CD14-positive monocyte (primary cell): ENCODE measurements at places on chromosomes 1 and 21. TPM values are rescaled to one million over a fixed set of nuclear protein-coding genes. Genes with fewer than 3 reads are reported as not detected.

DNA sequence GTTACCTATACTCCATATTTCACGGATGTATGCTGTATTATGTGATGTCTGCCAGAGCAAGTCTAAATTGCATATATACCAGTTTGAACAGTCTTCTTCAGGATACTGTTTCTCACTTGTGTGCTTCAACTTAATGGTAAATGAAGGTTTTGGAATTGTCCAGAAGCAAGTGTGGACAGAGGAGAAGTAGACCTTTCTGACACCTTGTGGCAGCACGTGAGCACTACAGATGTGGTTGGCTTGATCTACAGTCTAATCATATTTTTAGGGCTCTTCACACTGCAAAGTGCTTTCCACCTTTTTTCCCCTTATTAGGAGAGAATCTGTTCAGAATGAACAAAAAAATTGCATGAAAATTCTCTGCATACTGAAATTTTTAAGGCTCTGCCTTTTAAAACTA is 10.9 kb downstream of the MORC3 start:
- peak; percentile 58 for DNase-seq
- peaks cover 7% of the 10 kb centered on the region for H3K4me1 ChIP-seq
- H3K36me3 ChIP-seq = peaks cover 43% of the 10 kb centered on the region
- peak overlapping the region; percentile 60 for H3K27ac ChIP-seq

DNA sequence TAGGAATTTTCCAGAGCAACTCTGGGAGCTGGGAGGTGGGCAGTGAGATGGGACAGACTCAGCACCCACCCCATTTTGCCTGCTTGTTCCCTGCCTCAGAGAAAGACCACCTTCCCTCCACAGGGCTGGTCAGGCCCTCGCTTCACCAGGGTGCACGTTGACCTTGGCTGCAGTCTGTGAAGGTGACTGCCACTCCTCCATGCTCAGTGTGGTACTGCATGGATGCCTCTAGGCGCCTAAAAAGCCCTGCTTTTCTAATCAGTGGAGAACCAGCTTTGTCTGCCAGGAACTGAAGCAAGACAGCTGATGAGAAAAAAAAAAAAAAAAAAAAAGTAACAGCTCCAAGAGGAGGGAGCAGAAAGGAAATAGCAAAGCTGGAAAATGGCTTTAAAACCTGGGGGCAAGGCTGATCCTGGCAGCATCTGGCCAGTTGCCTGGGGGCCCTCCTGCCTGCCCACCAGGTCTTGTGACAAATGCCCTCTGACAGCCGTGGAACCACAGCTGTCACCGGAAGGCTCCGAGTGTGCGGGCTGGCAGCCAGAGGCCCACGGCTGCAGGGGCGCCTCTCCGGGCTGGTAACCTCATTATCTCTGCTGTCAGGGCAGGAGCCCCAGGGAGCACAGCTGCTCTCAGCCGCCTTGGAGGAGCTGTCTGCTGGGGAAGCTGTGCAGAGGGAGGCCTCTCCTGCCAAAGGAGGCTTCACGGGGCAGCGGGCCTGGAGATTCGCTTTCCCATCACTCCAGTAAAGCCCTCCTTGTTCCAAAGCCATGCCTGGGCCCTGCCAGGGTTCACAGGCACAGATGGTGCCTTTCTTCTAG is 13.7 kb downstream of the KIAA1614 start:
- H3K36me3 ChIP-seq = no peaks in the 10 kb centered on the region
- H3K27me3 ChIP-seq = no peaks in the 10 kb centered on the region
- H3K27ac ChIP-seq = no peak overlapping the region
- DNase-seq = no peak
- peaks cover 8% of the 10 kb centered on the region for H3K4me1 ChIP-seq

- H3K4me1 ChIP-seq = no peaks in the 10 kb centered on the region
- DNase-seq = no peak
- H3K27me3 ChIP-seq = no peaks in the 10 kb centered on the region
- no peak overlapping the region for H3K27ac ChIP-seq
- H3K36me3 ChIP-seq = peaks cover 9% of the 10 kb centered on the region
- H3K4me3 ChIP-seq = no peak overlapping the region
Observed at GRCh38 chr1:151124763-151125403, 21.5 kb downstream of the SEMA6C start.

GRCh38 chr1:70934194-70934961 is 113.2 kb downstream of the PTGER3 start:
- H3K4me3 ChIP-seq = no peak overlapping the region
- DNase-seq = peak; percentile 36
- no peaks in the 10 kb centered on the region for H3K4me1 ChIP-seq
- H3K27ac ChIP-seq = no peak overlapping the region

- H3K27ac ChIP-seq = no peak overlapping the region
- H3K4me1 ChIP-seq = no peaks in the 10 kb centered on the region
- H3K4me3 ChIP-seq = no peak overlapping the region
Observed at GRCh38 chr1:19651141-19651737, 7.1 kb downstream of the NBL1 start.

- H3K4me3 ChIP-seq = no peak overlapping the region
- H3K27me3 ChIP-seq = no peaks in the 10 kb centered on the region
- H3K4me1 ChIP-seq = peaks cover 7% of the 10 kb centered on the region
Observed at GRCh38 chr1:172344444-172344843, 76.0 kb upstream of the C1orf105 start.

GRCh38 chr1:34619256-34619655 is 135.6 kb upstream of the GJB5 start:
- H3K27me3 ChIP-seq = no peaks in the 10 kb centered on the region
- DNase-seq = no peak
- no peaks in the 10 kb centered on the region for H3K36me3 ChIP-seq
- H3K4me3 ChIP-seq = no peak overlapping the region

DNA sequence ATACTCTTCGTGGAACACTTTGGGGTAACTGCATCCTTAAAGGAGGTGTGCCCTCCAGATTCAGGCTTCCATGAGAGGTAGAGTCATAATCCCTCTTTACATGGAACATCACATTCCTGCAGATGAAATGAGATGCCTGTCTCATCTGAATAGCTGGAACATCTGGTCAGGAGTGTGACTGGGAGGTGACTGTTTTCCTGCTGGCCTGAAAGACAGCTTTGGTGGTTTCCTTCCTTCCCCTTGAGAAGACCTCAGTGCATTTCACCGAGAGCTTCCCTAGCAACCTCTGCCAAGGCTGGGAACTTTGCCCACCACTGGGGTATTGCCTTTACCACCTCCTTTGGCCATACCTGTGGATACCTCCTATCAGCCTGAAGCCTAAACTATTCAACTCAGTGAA is 46.7 kb upstream of the GUCA2A start:
- no peak overlapping the region for H3K27ac ChIP-seq
- H3K4me1 ChIP-seq = peaks cover 11% of the 10 kb centered on the region
- DNase-seq = no peak
- no peak overlapping the region for H3K4me3 ChIP-seq
- H3K36me3 ChIP-seq = peaks cover 29% of the 10 kb centered on the region
- H3K27me3 ChIP-seq = no peaks in the 10 kb centered on the region

- H3K27ac ChIP-seq = no peak overlapping the region
- H3K4me3 ChIP-seq = no peak overlapping the region
- H3K4me1 ChIP-seq = no peaks in the 10 kb centered on the region
- H3K27me3 ChIP-seq = no peaks in the 10 kb centered on the region
- no peak for DNase-seq
Observed at GRCh38 chr1:65469126-65469888, 48.8 kb downstream of the LEPR start.

DNA sequence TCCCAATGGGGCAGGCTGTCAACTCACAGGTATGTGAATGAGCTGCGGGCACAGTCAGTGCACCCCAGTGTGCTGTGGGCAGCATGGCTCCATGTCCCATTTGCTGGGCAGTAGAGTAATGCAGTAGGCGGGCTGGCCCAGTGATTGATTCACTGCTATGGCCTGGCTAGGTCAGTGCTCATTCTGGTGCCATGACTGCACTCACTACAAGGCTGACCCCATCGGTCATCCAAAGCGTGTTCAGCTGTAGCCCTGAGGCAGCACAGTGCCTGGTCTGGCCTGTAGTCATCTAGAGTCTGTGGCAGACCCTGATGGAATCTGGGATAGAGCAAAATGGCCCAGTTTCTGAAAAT is 7.4 kb downstream of the HYI start:
- no peak overlapping the region for H3K4me3 ChIP-seq
- H3K36me3 ChIP-seq = peaks cover 100% of the 10 kb centered on the region
- DNase-seq = no peak
- no peaks in the 10 kb centered on the region for H3K27me3 ChIP-seq
- no peak overlapping the region for H3K27ac ChIP-seq
- no peaks in the 10 kb centered on the region for H3K4me1 ChIP-seq

DNA sequence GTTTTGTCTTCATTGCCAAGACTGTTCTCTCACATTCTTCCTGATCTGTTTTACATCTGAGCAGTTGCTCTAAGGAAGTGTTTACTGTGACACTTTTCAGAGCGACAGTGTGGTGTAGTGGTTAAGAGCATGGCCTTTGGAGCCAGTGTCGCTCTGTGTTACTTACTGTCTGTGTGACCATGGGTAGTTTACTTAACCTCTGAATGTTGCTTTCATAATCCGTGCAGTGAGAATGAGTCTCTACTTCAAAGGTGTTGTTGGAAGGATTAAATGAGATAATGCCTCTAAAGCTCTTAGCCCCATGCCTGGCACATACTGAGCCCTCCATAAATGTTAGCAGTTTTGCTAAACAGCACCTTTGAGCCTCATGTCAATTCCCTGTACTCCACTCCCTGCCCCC is 35.9 kb upstream of the ZFP69B start:
- DNase-seq = no peak
- H3K4me1 ChIP-seq = no peaks in the 10 kb centered on the region
- no peak overlapping the region for H3K4me3 ChIP-seq

- peaks cover 86% of the 10 kb centered on the region for H3K4me1 ChIP-seq
- no peaks in the 10 kb centered on the region for H3K27me3 ChIP-seq
- H3K4me3 ChIP-seq = no peak overlapping the region
- peak overlapping the region; percentile 71 for H3K27ac ChIP-seq
Observed at GRCh38 chr1:26626994-26627393, 68.8 kb upstream of the ARID1A start.

- H3K27ac ChIP-seq = no peak overlapping the region
- H3K4me3 ChIP-seq = no peak overlapping the region
- no peaks in the 10 kb centered on the region for H3K4me1 ChIP-seq
- no peaks in the 10 kb centered on the region for H3K27me3 ChIP-seq
- DNase-seq = no peak
Observed at GRCh38 chr1:35564884-35565741, 7.5 kb downstream of the NCDN start.

DNA sequence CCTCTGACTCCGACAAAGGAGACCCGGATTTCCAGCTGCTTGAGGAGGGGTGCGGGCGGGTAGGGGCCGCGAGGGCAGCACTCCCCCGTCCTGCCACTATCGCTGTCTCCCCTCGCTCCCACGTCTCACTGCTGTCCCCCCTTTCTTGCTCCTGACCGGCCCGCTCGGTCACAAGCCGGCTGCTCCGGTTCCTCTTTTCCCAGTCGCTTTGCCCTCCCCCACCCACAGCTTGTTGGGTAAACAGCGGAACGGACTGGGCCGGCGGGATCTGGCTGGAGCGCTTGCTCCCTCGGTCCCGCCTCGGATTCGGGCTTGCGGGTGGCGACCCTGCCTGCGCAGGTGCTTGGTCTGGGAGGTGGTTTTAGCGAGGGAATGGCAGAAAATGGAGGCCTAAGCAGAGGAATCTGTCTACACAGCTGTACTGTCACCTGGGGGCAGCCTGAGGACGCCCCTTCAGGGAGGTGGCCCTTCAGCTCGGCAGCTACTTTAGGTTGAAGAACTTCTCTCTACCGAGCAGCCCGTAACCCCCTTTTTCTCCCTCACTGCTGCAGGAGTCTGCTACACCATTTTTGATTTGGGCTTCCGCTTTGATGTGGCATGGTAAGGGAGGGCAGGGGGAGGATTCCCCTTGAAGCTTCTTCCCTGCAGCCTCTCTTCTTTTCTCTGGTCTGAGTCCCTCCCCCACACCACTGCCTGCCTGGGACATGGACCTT is 645 bp downstream of the ATP6V0B start:
- H3K4me1 ChIP-seq = peaks cover 61% of the 10 kb centered on the region
- H3K4me3 ChIP-seq = peak overlapping the region; percentile 98
- DNase-seq = peak; percentile 77
- H3K36me3 ChIP-seq = peaks cover 37% of the 10 kb centered on the region
- H3K27me3 ChIP-seq = no peaks in the 10 kb centered on the region

GRCh38 chr1:205395616-205396015 is 26.2 kb downstream of the LEMD1 start:
- peaks cover 9% of the 10 kb centered on the region for H3K27me3 ChIP-seq
- H3K4me1 ChIP-seq = no peaks in the 10 kb centered on the region
- H3K36me3 ChIP-seq = no peaks in the 10 kb centered on the region
- no peak for DNase-seq

- no peak overlapping the region for H3K4me3 ChIP-seq
- no peaks in the 10 kb centered on the region for H3K27me3 ChIP-seq
- no peak overlapping the region for H3K27ac ChIP-seq
- peaks cover 83% of the 10 kb centered on the region for H3K36me3 ChIP-seq
- no peaks in the 10 kb centered on the region for H3K4me1 ChIP-seq
Observed at GRCh38 chr1:201989354-201990128, 7.1 kb downstream of the RNPEP start.

GRCh38 chr21:29477941-29478340 is 179.2 kb downstream of the BACH1 start:
- no peak overlapping the region for H3K27ac ChIP-seq
- H3K36me3 ChIP-seq = peaks cover 5% of the 10 kb centered on the region
- H3K4me3 ChIP-seq = no peak overlapping the region
- H3K27me3 ChIP-seq = no peaks in the 10 kb centered on the region
- no peak for DNase-seq

- peak; percentile 46 for DNase-seq
- peaks cover 100% of the 10 kb centered on the region for H3K4me1 ChIP-seq
- no peaks in the 10 kb centered on the region for H3K27me3 ChIP-seq
- H3K27ac ChIP-seq = peak overlapping the region; percentile 88
- no peaks in the 10 kb centered on the region for H3K36me3 ChIP-seq
Observed at GRCh38 chr21:29236201-29236600, 62.5 kb upstream of the BACH1 start.

GRCh38 chr1:192003295-192004077 is 154.8 kb upstream of the RGS18 start:
- DNase-seq = no peak
- no peak overlapping the region for H3K27ac ChIP-seq
- no peaks in the 10 kb centered on the region for H3K4me1 ChIP-seq
- no peak overlapping the region for H3K4me3 ChIP-seq

GRCh38 chr1:114104949-114105348 is 48.7 kb downstream of the SYT6 start:
- H3K36me3 ChIP-seq = no peaks in the 10 kb centered on the region
- H3K27me3 ChIP-seq = no peaks in the 10 kb centered on the region
- no peak overlapping the region for H3K27ac ChIP-seq
- peaks cover 33% of the 10 kb centered on the region for H3K4me1 ChIP-seq

GRCh38 chr1:62433861-62434617 is 2.8 kb upstream of the USP1 start:
- no peaks in the 10 kb centered on the region for H3K36me3 ChIP-seq
- H3K4me1 ChIP-seq = peaks cover 21% of the 10 kb centered on the region
- no peak overlapping the region for H3K4me3 ChIP-seq
- no peak for DNase-seq

The FPGT gene
- polyA plus RNA-seq = 24.8 TPM

The LRRC8B gene
- 3.7 and 9.1 TPM in 2 replicates for polyA plus RNA-seq

The IFFO2 gene
- 0.94 TPM for polyA plus RNA-seq

The VWA1 gene
- not detected for polyA plus RNA-seq

The TNFRSF18 gene
- not detected in 2 replicates for polyA plus RNA-seq

The TMCO4 gene
- polyA plus RNA-seq = 10.1 and 15.3 TPM in 2 replicates

The MROH7 gene
- not detected for polyA plus RNA-seq

The CRB1 gene
- polyA plus RNA-seq = not detected
